NCI-H510A treated with DMSO at 0.1 percent for 48 hours (cell line): ENCODE measurements at places on chromosomes 2 and 18.

DNA sequence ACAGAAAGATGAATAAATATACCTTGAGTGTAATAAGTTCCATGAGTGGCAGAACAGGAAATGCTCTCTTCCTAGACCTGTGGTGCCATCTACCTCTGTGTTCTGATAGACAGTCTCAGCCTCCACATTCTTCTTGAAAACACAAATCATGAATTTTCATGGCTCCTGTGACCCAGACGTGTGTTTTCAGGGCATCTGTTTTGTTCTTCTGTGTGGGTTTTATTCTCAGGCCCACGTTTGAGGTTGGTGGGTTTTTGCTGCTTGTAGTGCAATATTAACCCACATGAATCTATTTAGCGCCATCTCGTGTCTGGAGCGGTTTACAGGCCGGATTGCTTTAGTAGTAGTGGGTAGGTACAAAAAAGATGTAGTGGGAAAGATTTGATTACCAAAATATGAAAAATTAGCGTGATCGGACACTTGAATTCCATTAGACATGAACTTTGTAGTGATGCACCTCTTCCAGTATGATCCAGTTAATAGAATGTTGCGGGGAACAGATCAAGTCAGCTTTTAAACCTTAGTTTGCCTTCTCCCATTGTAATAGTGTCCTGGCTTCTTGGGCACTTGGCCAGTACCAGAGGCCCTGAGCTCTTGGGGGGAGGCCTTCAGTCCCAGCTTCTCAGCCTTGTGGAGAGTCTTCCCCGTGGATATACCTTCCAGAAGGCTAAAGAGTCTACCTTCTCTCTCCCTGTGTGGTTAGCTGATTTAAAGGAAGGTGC lies 256.5 kb downstream of the TPGS2 start:
- peak; percentile 82 for DNase-seq

DNA sequence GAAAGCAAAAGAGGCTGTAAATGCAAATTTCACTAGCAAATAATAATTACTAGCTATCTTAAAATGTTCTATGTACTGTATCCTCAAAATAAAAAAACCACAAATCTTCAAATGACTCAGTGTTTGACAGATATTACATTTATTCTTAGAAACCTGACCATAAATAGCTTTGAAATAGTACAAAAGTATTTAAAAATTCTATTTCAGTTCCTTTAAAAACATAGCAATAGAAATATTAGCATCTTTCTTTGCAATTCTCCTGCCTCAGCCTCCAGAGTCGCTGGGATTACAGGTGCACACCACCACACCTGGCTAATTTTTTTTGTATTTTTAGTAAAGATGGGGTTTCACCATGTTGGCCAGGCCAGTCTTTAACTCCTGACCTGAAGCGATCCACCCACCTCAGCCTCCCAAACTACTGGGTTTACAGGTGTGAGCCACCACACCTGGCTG lies 50.6 kb downstream of the MSH6 start:
- no peak for DNase-seq

- DNase-seq, result no peak
These were observed 155.7 kb downstream of the ALK start for GRCh38 chr2:29765721-29766120.

- DNase-seq, result no peak
These were observed 142.6 kb downstream of the RIF1 start for GRCh38 chr2:151552287-151552686.

GRCh38 chr18:53080687-53081086 lies 740.7 kb downstream of the DCC start:
- no peak for DNase-seq

DNA sequence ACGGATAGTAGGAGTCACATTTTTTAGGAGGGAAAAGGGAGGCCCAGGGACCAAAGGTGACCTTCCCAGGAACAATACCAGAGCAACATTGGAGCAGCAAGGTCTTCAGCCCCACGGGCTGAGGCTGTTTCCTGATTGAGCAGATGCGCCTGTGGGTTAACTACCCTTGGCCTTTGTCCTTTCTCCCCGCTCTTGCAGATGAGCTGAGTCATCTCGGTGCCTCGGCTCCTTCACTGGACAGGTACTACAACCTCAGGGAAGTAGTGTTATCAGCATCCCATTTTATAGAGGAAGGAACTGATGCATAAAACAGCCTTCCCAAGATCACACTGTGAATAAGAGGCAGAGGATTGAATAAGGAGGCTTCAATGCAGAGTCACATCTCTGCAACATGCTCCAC lies 43.5 kb downstream of the DHRS9 start:
- no peak for DNase-seq
